ENCODE measurements at places on chromosomes 5 and 9.

DNA sequence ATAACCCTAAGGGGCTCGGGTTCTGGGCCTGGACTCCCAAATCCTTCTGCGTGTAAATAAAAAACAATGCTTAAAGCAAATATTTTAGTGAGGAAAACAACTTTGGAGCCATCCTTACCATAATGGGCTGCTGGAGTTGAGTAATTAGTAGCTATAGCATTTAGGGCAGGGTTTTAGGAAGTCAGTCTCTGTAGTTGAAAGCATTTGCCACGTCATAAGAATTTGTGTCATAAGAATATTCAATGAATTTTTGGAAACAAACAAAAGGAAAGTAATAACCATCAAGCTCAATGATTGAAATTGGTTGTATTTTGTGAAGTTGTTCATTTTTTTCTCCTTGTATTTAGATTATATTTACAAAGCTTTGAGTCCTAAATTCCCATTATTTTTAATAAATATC lies 114.8 kb upstream of the ELL2 start:
- no peak for DNase-seq

DNA sequence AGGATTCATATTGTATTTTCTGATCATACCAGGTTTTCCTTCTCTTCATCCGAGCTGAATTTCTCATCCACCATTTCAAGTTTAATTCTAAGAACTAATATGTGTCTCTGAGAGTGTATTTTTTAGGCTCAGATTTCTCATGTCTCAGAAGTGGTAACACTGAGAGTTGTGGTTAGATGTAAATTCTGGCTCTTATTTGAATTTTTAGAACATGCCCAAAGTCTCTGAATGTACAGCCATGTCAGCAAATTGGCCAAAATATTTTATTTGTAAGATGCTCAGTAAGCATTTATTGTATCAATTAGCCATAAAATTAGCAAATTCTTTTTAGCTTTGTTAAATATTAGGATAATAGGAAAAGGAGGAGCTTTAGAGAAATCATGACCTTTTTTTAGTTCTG lies 16.6 kb downstream of the SV2C start:
- DNase-seq: no peak

GRCh38 chr5:849651-850301 lies 1.0 kb downstream of the ZDHHC11 start:
- DNase-seq: no peak

DNA sequence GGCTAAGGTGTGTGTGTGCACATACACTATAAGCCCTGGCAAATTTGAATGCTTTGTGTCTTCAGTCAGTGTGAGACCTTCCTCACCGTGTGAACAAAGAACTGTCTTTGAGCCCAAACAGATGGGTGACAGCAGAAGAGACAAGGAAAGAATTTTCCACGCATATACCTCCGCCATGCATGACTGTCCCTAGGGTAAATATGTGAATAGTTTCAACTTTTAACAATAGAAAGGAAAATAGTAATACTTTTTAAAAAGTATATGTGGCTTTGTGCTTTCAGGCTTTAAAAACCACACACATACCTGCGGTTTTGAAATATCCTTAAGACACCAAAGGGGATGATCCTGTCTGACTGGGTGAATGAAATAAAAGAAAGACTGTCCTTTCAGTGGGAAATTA lies 438.6 kb upstream of the MPDZ start:
- DNase-seq: no peak

GRCh38 chr9:132896906-132897305 lies 18.2 kb downstream of the SPACA9 start:
- DNase-seq: no peak

DNA sequence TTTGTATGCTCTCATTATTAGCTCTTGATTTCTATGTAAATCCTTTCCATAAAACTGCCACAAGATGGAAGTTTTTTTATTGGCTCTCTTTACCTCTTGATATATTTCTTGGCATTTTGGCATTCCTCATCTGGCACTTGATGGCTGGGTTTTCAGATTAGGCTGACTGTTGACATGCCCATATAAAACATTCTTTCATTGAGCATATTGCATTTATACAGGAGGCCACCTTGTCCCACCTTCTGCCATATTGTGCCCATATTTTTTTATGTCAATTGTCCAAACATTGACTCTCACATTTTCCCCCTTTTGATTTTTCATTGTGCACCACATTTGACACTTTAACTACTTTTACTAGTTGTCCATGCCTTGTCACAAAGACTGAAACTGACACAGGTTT lies 182.9 kb downstream of the MEF2C start:
- DNase-seq: no peak

DNA sequence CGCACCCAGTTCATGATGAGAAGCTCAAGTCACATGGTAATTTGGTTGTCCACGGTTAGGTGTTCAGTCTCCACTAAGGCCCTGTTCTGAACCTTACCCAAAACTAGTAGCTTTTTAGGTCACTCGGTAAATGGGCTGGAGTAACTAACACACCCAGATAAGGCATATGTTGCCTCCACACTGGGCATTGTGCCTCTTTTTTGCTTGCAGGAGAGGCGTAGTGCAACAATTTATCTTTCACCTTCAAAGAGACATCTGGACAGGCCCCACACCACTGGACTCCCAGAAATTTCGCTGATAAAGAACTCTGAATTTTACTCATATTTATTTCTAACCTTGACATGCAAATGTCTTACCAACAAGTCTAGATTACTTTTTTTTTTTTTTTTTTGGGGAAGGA lies 16.8 kb upstream of the PTGES start:
- no peak for DNase-seq

Data from stimulated activated naive CD4-positive, alpha-beta T cell treated with Interleukin-2 at 50 U/mL for 16 hours (primary cell).